ENCODE measurements at places on chromosomes 5 and 9.

- DNase-seq, result no peak
Measured at GRCh38 chr5:143145243-143146160, 258.0 kb downstream of the NR3C1 start.

- no peak for DNase-seq
Measured at GRCh38 chr5:98779264-98779877, 5.9 kb downstream of the RGMB start.

GRCh38 chr9:3468421-3469205, 57.2 kb downstream of the RFX3 start:
- DNase-seq, result no peak

- DNase-seq, result no peak
Measured at GRCh38 chr9:82668689-82669199, 394.2 kb downstream of the RASEF start.

GRCh38 chr5:138824516-138824915, 50.6 kb downstream of the LRRTM2 start:
- no peak for DNase-seq

GRCh38 chr5:151550146-151550545, 41.0 kb downstream of the FAT2 start:
- no peak for DNase-seq

DNA sequence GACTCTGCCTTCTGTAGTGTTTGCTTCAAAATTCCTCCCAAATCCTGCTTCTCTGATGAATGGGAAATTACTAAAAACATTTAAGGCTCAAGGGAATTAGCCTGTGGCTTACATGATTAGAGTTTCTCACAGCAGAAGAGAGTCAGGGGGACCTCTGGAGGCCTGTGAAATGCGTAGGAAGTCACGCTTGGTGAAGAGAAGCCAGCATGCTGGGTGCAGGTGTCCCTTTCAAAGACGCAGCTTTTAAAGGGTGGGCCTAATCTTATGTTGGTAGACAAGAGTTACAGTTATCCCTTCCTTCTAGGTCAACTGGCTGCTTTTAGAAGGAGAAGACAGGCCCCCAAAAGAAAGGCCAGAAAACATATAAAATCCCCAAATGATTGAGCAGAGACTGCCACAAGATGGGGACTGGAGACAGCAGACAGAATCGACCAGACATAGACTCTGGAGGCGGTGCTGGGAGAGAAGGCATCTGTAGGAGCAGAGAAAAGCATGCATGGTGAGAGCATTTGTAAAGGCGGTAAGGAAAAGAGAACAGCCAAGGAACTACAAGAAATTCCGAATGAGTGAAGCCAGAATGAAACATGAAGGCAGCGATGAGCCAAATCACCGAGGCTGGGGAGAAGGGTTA, 42.3 kb downstream of the B4GALT1 start:
- DNase-seq, result no peak

- no peak for DNase-seq
Measured at GRCh38 chr5:127216143-127216542, 74.5 kb upstream of the MEGF10 start.

GRCh38 chr5:110439296-110439695, 287.2 kb downstream of the TMEM232 start:
- no peak for DNase-seq

- no peak for DNase-seq
Measured at GRCh38 chr9:90442723-90443122, 199.9 kb downstream of the DIRAS2 start.
